Stimulated activated CD4-positive, alpha-beta T cell treated with anti-CD3 and anti-CD28 coated beads, Interleukin-2, amount 100 ng/mL, for 24 hours (primary cell): ENCODE measurements at places on chromosomes 4 and X.

GRCh38 chr4:171621646-171622045, 191.6 kb upstream of the GALNTL6 start:
- no peak for DNase-seq

- DNase-seq, result no peak
These were observed 317.6 kb downstream of the BCOR start for GRCh38 chrX:39779952-39780783.

DNA sequence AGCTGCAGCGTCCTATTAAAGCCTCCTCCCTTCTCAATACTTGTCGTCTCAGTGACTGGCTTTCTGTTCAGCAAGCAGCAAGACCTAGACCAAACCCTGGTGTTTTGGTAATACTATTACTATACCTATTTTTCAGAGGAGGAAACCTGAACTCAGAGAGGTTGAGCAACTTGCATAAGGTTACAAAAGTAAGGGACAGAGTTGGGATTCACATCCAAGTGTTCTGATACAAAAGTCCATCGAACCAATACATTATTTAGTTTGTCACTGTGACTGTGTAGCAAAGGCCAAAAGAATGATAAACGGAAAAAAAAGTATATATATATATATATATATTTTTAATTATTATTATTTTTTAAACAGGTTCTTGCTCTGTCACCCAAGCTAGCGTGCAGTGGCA, 29.9 kb upstream of the KLHL8 start:
- DNase-seq, result no peak

- DNase-seq, result no peak
These were observed 10.4 kb upstream of the DCLK2 start for GRCh38 chr4:150067859-150068258.

- DNase-seq, result no peak
These were observed 85.7 kb upstream of the EXOC1L start for GRCh38 chr4:55733932-55734331.

DNA sequence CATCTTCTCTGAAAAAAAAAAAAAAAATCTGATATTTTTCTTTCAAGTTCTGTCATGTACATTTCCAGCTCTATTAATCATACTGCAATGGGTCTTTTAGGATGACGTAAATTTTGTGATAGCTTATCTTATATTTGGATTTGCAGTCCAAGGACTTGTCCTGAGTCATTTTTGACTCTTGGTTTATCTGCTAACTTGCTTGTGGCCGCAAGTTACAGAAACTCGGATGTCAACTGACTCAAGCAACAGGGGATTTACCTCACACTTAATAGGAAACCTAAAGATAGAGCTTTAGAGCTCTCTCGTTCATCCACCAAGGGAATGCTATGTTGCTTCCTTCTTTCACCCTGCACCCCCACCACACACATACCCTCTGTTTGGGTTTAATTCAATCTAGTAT, 1433.8 kb upstream of the TENM3 start:
- DNase-seq, result no peak

- no peak for DNase-seq
These were observed at the start of gene QRFPR for GRCh38 chr4:121380776-121381462. Gene QRFPR, minus strand, starts transcription at chr4:121381018. Its CDS starts 371 bp downstream, at chr4:121380647.

GRCh38 chr4:168648929-168649328, 152.1 kb downstream of the PALLD start:
- no peak for DNase-seq

- no peak for DNase-seq
These were observed 371.3 kb upstream of the INTU start for GRCh38 chr4:127261476-127261875.

- DNase-seq, result no peak
These were observed 315.5 kb upstream of the GK2 start for GRCh38 chr4:79723507-79723906.

GRCh38 chr4:174616661-174617060, 94.4 kb upstream of the HPGD start:
- no peak for DNase-seq

- no peak for DNase-seq
These were observed 463.2 kb downstream of the KLHL13 start for GRCh38 chrX:117653396-117653795.

DNA sequence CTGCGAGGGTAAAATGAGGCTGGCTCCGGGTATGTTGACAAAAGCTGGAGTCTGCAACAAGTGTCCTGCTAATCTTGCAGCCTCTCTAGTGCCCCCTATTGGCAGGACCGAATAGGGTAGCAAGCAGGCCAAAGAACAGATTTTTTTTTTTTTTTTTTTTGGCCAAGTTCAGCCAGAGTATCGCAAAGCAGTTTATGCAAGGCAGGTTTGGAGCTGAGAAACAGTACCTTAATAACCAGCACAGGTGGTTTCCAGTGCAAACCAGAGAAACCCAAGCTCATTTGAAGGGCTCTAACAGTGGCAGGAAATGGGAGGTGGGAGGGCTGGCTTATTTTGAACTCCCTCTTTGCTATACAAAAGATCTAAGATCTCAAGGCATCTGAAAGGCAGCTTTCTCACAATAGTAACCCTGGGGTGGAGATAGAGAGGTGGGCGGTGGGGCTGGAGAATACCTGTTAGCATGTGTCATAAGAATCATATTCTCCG, 38.2 kb upstream of the OCIAD2 start:
- DNase-seq, result peak; percentile 57

- DNase-seq, result no peak
These were observed 10.5 kb downstream of the ANTXR2 start for GRCh38 chr4:80062527-80062926.

DNA sequence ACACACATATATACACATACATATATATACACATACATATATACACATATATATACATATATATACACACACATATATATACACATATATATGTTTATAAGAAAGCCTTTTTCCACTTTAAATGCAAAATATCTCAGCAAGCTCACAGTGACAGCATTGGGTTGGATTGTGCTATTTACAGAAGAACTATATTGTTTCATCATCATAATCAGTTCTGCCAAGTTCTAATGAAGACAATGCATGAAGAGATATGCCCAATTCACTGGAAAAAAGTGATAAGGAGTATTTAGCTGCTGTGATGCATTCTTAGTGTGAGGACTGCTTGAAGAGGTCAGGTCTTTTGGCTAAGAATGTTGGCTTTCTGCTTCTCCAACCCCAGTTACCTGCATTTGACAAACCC, 54.4 kb downstream of the RNF150 start:
- DNase-seq, result no peak

DNA sequence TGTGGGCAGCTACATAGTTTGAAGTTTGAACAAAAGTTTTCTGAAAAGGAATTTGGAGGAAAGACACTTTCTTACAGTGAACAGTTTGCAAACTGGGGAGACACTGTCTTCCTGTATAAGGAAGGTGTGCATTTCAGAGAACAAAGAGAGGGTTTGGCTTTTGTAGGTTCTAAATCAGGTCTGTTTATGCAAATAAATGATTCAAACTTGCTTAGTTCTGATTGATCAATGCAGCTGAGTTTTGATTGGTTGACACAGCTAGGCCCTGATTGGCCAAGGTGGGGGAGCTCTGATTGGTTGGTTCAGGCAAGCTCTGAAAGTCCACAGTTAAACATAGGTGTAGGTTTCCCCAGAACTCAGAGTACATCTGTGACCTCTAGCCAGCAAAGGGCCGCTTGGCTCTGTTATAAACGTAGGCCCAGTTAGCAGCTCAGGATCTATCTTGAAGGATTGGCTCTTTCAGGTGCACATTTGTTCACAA, 63.0 kb upstream of the ENPP6 start:
- DNase-seq, result no peak

DNA sequence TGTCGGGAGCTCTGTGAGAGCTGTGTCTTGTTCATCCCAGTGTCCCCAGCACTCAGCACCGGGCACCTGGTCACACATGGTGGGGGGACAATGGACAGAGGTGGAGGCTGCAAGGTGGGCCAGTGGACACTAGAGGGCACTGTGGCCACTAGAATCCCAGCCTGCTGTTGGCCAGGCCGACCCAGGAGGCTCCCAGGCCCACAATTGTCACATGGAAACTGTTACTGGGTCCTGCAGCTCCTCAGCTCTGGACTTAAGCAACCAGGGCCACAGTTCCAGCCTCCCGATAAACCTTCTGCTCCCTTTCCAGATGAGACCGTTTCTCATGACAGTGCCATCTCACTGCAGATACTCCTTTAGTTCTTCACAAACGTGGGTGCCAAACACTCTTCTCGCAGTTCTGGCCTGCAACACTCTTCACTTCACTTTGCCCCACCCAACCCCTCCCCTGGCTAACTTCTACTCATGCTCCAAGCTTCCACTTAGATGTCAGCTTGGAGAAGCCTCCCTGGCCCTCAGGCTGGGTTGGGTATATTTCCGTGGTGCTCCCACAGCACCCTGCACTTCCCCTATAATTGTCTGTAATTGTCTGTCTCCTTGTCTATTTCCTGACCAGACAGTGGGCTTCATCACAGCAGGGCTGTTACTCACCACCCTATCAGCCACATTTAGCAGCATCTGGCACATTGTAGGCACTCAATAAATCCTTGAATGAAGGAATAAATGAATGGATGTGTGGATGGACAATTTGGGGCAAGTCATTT, 3.5 kb upstream of the IQSEC2 start:
- peak; percentile 60 for DNase-seq

- no peak for DNase-seq
These were observed 395.2 kb downstream of the SPOCK3 start for GRCh38 chr4:166838975-166839614.

DNA sequence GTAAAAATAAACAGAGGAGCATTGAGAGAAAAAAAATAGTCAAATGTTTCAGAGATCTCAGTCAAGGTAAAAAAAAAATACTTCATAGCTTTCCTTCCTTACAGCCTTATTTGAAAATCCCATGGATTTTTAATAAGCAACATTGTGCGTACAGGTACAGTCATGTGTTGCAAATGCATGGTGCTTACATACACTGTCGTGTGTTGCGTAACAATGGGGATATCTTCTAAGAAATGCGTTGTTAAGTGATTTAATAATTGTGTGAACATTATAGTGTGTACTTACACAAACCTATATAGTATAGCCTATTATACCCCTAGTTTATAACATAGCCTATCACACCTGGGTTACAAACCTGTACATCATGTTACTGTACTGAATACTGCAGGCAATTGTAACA, 172.0 kb downstream of the UGT8 start:
- DNase-seq, result no peak

- DNase-seq, result no peak
These were observed 4.2 kb upstream of the PDHA2 start for GRCh38 chr4:95835672-95836071.

DNA sequence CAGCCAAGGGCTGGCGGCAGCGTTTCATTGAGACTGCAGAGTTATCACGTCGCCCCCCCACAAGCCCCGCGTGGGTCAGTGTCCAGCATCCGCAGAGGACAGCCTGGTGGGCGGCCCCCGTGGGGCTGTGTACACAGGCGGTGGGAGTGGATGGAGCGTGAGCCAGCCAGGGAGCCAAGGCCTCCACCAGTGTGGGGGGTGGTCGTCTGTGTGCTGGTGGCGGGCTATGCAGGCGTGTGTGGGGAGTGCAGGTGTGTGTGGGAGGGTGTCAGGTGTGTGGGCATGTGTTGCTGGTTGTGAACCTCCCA, 56.5 kb upstream of the NKX1-1 start:
- no peak for DNase-seq

- DNase-seq, result no peak
These were observed 6.1 kb downstream of the IL9R start for GRCh38 chrX:156003486-156004185.

DNA sequence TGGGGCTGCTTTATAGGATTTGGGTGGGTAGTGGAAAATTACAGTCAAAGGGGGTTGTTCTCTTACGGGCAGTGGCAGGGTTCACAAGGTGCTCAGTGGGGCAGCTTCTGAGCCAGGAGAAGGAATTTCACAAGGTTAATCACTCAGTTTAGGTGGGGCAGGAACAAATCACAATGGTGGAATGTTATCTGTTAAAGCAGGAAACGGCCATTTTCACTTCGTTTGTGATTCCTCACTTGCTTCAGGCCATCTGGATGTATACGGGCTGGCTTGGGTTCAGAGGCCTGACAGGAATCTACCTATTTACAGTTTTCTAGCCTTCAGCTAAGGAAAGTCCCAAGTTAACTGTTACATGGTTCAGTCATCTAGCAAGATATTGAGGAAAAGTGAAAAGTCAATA, 1003.5 kb downstream of the STPG2 start:
- no peak for DNase-seq

DNA sequence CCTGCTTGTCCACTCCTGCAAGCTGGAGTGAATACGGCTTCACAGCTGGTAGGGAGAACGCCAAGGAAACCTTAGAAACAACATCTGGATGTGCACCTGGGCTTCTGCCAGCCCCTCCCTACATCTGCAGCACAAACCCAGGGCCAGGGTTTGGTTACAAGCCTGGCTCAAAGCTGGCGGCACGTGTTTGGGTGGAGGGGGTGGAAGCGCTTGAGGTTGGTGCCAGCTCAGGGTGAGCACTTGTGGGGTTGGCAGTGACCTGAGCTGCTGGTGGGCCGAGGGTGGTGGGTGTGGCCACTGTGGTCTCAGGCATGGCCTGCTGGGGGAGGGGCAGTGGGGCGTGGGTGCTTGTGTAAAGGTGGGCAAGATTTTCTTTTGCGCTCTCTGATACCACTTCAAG, 15.6 kb downstream of the ELF4 start:
- DNase-seq, result no peak

DNA sequence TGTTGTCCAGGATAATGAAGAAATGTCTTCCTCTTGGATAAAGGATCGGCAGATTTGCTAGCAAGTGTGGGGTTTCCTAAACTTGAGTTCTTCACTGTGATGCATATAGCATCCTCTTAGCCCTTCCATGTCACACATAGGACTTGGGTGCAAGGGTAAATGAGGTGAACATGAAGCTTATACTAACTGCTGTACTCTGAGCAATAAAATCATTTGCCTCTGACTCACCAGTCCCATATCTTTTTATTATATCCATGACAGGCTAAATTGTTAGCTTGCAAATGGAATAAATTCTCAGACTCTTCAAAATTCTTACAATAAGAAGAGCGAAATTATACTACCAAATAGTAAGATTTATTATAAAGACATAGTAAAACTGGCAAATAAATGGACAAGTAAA, 14.7 kb upstream of the TBC1D1 start:
- no peak for DNase-seq
